ENCODE measurements at places on chromosomes 11 and 22. TPM values are rescaled to one million over a fixed set of nuclear protein-coding genes. Genes with fewer than 3 reads are reported as not detected.

The LMO1 gene
- not detected for polyA plus RNA-seq

The ART5 gene
- 0.07 TPM for polyA plus RNA-seq

The OR8A1 gene
- not detected for polyA plus RNA-seq

The SMTNL1 gene
- polyA plus RNA-seq = not detected

The CST6 gene
- 0.25 TPM for polyA plus RNA-seq

The OR51I1 gene
- polyA plus RNA-seq = not detected

The SLC29A2 gene
- 6.2 TPM for polyA plus RNA-seq

The SMCO4 gene
- 8.5 TPM for polyA plus RNA-seq

The SERPIND1 gene
- polyA plus RNA-seq = not detected

The UQCC3 gene
- 23.0 TPM for polyA plus RNA-seq

The F2 gene
- polyA plus RNA-seq = 0.03 TPM

The TEX12 gene
- not detected for polyA plus RNA-seq

The C11orf42 gene
- not detected for polyA plus RNA-seq

The FADS3 gene
- 8.0 TPM for polyA plus RNA-seq

The LIMK2 gene
- polyA plus RNA-seq = 43.1 TPM

The OR2AT4 gene
- polyA plus RNA-seq = not detected

The C11orf16 gene
- not detected for polyA plus RNA-seq

The ART1 gene
- not detected for polyA plus RNA-seq

The OR4A16 gene
- not detected for polyA plus RNA-seq

The HTR3B gene
- polyA plus RNA-seq = not detected

The ROM1 gene
- polyA plus RNA-seq = 1.5 TPM

The OR52B4 gene
- not detected for polyA plus RNA-seq

The PANX3 gene
- not detected for polyA plus RNA-seq

The RPS6KA4 gene
- 69.4 TPM for polyA plus RNA-seq

The HEPN1 gene
- polyA plus RNA-seq = not detected

The SAA2 gene
- 0.72 TPM for polyA plus RNA-seq
